ENCODE measurements at places on chromosomes 2 and 18.
A peak's percentile ranks its signal among the peaks of the same experiment; 100 is the strongest.

DNA sequence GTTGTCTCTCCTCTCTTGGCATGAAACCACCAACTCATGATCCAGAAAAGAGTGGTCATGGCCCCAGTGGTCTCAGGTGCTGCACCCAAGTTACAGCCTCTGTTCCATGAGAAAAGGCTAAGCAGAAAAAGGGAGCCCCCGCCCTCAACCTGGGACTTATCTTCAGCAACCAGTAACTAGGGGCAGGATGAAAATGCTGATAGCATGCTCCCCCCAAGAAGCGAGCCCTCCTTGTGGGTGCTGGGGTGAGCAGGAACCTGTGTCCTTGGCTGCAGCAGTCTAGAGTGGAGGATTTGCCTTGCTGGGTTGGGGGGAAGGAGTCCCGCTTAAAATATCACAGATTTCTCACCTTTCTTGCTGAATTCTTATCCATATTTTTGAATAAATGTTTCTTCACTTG lies 490.0 kb downstream of the SUCLG1 start:
- H3K27me3 ChIP-seq = no peaks in the 10 kb centered on the region
- no peaks in the 10 kb centered on the region for H3K36me3 ChIP-seq
- H3K27ac ChIP-seq = no peak overlapping the region
- no peak overlapping the region for H3K4me3 ChIP-seq
- H3K4me1 ChIP-seq = no peaks in the 10 kb centered on the region
- DNase-seq = no peak

- no peak overlapping the region for H3K4me3 ChIP-seq
- no peak overlapping the region for H3K27ac ChIP-seq
- no peak for DNase-seq
- no peaks in the 10 kb centered on the region for H3K4me1 ChIP-seq
These were observed 938.3 kb upstream of the CNTNAP5 start for GRCh38 chr2:123086613-123087385.

DNA sequence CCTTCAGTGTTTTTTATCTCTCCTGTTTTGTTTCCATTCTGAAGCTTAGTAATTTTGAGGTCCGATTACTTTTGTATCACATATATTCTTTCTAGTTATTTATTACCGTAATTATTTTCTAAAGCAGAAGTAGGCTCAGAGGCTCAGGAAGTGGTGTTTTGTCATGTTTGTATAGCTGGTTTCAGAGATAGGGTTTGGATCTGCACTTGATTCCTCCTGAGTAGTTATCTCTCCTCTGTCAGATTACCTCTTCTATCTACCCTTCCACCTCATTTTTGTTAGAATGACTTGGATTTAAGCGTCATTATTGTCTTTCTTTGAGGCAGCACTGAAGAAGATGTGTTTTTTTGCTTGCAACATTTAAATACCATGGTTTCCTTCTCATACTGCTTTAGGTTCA lies 95.4 kb downstream of the MTA3 start:
- H3K36me3 ChIP-seq = no peaks in the 10 kb centered on the region
- H3K4me1 ChIP-seq = no peaks in the 10 kb centered on the region
- H3K4me3 ChIP-seq = no peak overlapping the region
- H3K27me3 ChIP-seq = no peaks in the 10 kb centered on the region
- no peak for DNase-seq
- H3K27ac ChIP-seq = no peak overlapping the region

DNA sequence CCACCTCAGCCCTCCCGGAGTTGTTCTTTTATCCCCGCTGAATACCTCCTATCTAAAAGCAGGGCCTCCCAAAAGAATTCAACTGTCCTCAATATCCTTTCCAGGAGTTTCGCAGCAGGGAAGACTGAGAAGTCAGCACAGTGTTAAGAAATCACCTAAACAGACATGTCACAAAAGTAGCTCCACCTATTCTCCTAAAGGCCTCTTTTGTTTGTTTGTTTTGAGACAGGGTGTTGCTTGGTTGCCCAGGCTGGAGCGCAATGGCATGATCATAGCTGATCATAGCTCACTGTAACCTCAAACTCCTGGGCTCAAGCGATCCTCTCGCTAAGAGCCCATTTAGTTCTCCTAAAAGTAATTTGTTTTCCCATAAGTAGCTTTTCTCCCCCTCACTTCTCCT lies 53.8 kb downstream of the TEX44 start:
- DNase-seq = no peak
- H3K4me3 ChIP-seq = no peak overlapping the region
- no peaks in the 10 kb centered on the region for H3K27me3 ChIP-seq
- H3K27ac ChIP-seq = peak overlapping the region; percentile 96
- H3K36me3 ChIP-seq = no peaks in the 10 kb centered on the region

GRCh38 chr2:38528008-38528442 lies 74.7 kb downstream of the HNRNPLL start:
- H3K4me3 ChIP-seq = peak overlapping the region; percentile 55
- H3K36me3 ChIP-seq = no peaks in the 10 kb centered on the region
- no peaks in the 10 kb centered on the region for H3K4me1 ChIP-seq
- peaks cover 9% of the 10 kb centered on the region for H3K27me3 ChIP-seq
- no peak overlapping the region for H3K27ac ChIP-seq

DNA sequence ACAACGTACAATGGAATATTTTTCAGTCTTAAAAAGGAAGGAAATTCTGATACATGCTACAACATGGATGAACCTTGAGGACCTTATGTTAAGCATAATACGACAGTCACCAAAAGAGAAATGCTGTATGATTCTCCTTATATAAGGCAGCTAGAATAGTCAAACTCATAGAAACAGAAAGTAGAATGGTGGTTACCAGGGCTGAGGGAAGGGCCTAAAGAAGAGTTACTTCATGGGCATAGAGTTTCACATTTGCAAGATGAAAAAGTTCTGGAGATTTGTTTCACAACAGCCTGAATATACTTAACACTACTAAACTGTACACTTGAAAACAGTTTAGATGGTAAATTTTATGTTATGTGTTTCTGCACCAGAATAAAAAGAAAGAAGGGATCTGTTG lies 113.3 kb downstream of the GALNT1 start:
- H3K27ac ChIP-seq = no peak overlapping the region
- no peaks in the 10 kb centered on the region for H3K36me3 ChIP-seq
- H3K4me3 ChIP-seq = no peak overlapping the region
- no peaks in the 10 kb centered on the region for H3K27me3 ChIP-seq
- peaks cover 19% of the 10 kb centered on the region for H3K4me1 ChIP-seq

DNA sequence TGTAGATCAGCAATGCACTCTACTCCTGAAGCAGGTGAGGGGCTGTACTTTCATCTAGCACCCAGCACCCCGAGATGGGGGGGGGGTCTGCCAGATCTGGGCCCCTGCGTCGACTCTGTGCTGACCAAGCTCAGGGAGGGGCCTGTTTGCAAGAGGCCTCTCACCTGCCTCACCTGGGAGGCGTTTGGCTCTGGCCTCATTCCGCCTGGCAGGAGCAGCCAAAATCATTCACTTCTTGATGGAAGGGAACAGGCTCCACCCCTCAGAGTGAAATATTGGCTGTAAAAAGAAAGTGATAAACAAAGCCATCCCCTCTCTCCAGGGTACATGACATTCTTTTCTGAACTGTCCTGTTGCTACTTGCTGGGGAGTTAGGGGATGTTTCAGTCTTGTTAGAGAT lies 10.7 kb upstream of the IL1R2 start:
- peaks cover 10% of the 10 kb centered on the region for H3K4me1 ChIP-seq
- no peaks in the 10 kb centered on the region for H3K27me3 ChIP-seq
- no peak overlapping the region for H3K27ac ChIP-seq

- H3K36me3 ChIP-seq = no peaks in the 10 kb centered on the region
- no peaks in the 10 kb centered on the region for H3K27me3 ChIP-seq
- peak overlapping the region; percentile 94 for H3K27ac ChIP-seq
- H3K4me1 ChIP-seq = peaks cover 25% of the 10 kb centered on the region
- H3K4me3 ChIP-seq = peak overlapping the region; percentile 55
- DNase-seq = peak; percentile 21
These were observed 557 bp upstream of the E2F6 start for GRCh38 chr2:11466307-11467128.

DNA sequence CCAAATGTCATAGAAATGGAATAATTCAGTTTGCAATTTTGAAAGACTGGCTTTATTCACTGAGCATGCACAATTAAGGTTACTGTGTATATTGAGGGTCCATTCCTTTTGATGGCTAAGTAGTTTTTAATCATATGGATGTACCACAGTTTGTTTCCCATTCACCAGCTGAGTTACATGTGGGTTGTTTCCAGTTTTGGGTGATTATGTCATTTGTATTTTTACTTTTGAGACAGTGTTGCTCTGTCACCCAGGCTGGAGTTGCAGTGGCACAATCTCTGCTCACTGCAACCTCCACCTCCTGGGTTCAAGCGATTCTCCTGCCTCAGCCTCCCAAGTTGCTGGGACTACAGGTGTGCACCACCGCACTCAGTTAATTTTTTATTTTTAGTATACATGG lies 80.8 kb upstream of the MGAT4A start:
- no peaks in the 10 kb centered on the region for H3K27me3 ChIP-seq
- no peak overlapping the region for H3K27ac ChIP-seq

DNA sequence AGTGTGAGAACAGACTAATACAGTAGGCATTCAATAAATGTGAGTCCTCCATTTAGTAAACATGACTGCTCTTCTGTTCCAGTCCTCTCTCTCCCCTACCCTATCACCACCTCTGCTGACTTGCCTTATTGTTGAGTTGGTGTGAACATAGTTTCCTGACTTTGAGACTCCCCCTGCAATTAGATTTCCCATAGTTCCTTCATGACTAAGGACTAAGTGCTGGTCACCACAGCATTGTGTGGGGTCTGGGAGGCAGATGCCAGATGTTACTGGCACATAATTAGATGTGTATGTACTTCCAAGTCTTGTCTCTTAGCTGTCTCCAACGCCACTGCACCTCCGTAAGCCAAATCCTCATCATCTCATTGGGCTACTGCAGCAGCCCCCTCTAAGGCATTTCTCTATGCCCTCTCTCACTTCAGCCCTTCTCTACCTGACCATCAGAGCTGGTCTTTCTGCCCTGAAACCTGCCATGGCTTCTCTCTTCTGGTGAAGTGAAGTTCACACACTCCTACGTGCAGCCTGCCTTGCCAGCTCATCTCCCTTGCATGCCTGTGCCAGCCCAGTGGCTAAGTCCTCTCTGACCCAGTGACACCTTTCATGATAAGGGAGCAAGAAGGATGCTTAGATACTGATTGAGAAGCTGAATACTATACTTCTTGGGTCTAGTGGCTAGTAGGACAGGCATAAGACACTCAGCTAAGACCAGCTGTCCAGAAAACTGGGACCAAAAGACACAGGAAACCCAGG lies 81.6 kb upstream of the ALPP start:
- H3K36me3 ChIP-seq = no peaks in the 10 kb centered on the region
- no peaks in the 10 kb centered on the region for H3K4me1 ChIP-seq
- H3K4me3 ChIP-seq = no peak overlapping the region
- no peak for DNase-seq
- no peaks in the 10 kb centered on the region for H3K27me3 ChIP-seq
- no peak overlapping the region for H3K27ac ChIP-seq

GRCh38 chr2:144509001-144509878 lies 10.7 kb downstream of the ZEB2 start:
- H3K4me1 ChIP-seq = peaks cover 48% of the 10 kb centered on the region
- peak overlapping the region; percentile 20 for H3K4me3 ChIP-seq
- DNase-seq = no peak
- no peaks in the 10 kb centered on the region for H3K36me3 ChIP-seq
- H3K27ac ChIP-seq = peak overlapping the region; percentile 99
- no peaks in the 10 kb centered on the region for H3K27me3 ChIP-seq

- H3K4me3 ChIP-seq = no peak overlapping the region
- H3K4me1 ChIP-seq = peaks cover 30% of the 10 kb centered on the region
- DNase-seq = no peak
- no peaks in the 10 kb centered on the region for H3K27me3 ChIP-seq
These were observed 109.5 kb downstream of the SP3 start for GRCh38 chr2:173855661-173856060.

DNA sequence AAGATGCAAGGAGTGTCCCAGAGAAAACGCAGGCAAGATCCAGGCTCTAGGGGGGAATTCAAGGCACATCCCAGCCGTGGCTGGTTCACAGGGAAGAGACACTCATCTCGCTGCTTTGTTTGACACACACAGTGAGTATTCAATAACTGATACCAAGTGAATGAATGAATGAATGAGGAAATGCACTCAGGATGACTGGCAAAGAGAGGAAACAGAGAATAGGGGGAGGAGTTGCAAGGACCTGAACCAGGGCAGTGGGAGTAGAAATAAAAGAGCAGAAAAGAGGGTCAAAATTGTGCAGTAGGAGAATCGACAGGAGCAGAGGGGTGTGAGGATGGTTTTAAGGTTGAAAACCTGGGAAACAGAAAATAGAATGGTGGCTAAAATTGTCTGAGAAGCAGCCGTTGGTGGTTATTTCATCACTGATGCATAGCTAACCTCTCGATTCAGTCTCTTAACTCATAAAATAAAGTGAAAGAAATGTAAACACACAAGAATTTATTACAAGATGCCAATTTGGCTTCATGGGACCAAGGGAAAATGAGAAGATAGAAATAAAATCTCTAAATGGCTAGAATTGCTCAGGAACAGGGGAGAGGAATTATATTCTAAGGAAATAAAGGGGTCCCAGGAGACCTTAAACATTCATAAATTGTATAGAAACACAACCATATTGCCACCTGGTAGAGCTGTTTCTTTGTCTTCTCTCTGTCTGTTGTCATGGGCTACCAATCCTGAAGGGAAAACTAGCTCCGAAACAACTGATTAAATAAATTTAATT lies 63.9 kb upstream of the PHLPP1 start:
- H3K27me3 ChIP-seq = no peaks in the 10 kb centered on the region
- H3K4me3 ChIP-seq = peak overlapping the region; percentile 2

GRCh38 chr18:75507636-75508035 lies 80.1 kb upstream of the SMIM21 start:
- no peak overlapping the region for H3K4me3 ChIP-seq
- DNase-seq = no peak
- H3K4me1 ChIP-seq = no peaks in the 10 kb centered on the region
- H3K27me3 ChIP-seq = no peaks in the 10 kb centered on the region
- H3K27ac ChIP-seq = no peak overlapping the region

DNA sequence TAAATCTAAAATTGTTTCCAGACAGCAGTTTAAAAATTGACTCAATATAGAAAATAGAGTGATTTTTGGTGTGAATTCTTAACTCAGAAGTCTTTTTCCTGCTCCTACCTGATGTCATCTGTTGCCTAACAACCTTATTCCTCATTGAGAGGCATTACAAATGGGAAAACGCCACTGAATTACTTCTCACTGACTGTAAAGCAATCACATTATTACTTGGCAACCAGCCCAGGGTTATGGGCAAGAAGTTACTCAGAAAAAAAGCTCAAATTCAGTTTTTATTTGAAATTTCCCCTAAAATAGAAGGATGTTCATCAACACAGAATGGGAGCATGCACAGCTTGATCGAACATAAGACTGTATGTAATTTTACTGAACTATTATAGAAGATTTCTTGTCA lies 201.8 kb upstream of the GULP1 start:
- H3K4me1 ChIP-seq = no peaks in the 10 kb centered on the region
- H3K36me3 ChIP-seq = no peaks in the 10 kb centered on the region
- no peak overlapping the region for H3K4me3 ChIP-seq
- no peak overlapping the region for H3K27ac ChIP-seq

DNA sequence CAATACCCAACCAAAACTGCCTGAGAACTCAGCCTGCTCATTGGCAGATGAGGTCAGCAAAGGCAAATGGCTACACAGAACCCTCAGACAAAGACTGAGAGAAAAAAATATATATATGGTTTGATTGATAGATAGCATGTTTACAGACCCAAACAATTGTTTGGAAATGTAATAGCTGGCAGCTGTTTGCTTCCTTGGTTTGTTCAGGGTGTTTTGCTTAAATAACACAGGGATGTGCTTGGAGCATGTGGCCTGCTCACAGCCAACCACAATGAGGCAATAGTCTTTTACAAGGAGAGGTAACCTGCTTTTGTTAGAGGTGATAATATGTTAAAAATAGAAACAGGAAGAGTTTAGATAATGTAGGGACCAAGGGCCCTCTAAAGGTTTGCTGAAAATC lies 84.5 kb downstream of the PDK1 start:
- H3K27ac ChIP-seq = no peak overlapping the region
- H3K4me3 ChIP-seq = no peak overlapping the region
- no peaks in the 10 kb centered on the region for H3K36me3 ChIP-seq
- no peak for DNase-seq
- no peaks in the 10 kb centered on the region for H3K27me3 ChIP-seq
- no peaks in the 10 kb centered on the region for H3K4me1 ChIP-seq
